Dermis microvascular lymphatic vessel endothelial cell (primary cell): ENCODE measurements at places on chromosomes 7 and 10. TPM values are rescaled to one million over a fixed set of nuclear protein-coding genes. Genes with fewer than 3 reads are reported as not detected.

The ATRNL1 gene
- 0.77 and 1.6 TPM in 2 replicates for total RNA-seq

The ELN gene
- 6.2 and 31.0 TPM in 2 replicates for total RNA-seq

The TBC1D12 gene
- total RNA-seq: 12.7 and 21.4 TPM in 2 replicates

The DEPP1 gene
- total RNA-seq: 122 and 133 TPM in 2 replicates

The SLC26A5 gene
- total RNA-seq: 0.64 and 1.0 TPM in 2 replicates
